ENCODE measurements at places on chromosomes 13 and 19.

DNA sequence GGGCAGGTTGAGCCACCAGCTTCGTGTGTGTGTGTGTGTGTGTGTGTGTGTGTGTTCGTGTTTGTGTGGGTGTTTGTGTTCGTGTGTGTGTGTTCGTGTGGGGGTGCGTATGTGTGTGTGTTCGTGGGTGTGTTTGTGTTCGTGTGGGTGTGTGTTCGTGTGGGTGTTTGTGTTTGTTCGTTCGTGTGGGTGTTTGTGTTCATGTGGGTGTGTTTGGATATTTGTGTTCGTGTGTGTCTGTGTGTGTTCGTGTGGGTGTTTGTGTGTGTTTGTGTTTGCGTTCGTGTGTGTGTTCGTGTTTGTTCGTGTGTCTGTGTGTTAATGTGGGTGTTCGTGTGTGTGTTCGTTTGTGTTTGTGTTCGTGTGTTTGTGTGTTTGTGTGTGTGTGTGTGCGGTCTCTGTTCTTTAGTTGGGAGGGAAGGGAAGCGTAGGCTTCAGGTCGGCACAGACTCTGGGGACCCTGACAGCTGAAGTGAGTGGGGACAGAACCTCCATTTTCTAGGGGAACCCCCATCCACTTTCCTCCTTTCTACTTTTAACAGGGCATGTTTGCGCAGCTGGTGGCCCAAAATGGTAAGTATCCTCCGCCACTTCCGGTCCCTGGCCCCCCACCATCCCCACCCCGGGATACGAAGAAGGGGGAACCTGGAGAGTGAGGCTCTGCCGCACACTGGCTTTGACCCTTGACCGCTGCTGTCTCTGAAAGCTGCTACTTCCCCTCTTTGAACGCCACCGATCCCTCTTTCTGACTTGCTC is 1.6 kb downstream of the TNFSF9 start:
- no peak for DNase-seq

GRCh38 chr19:6577476-6578125 is 13.3 kb downstream of the CD70 start:
- DNase-seq, result peak; percentile 7

DNA sequence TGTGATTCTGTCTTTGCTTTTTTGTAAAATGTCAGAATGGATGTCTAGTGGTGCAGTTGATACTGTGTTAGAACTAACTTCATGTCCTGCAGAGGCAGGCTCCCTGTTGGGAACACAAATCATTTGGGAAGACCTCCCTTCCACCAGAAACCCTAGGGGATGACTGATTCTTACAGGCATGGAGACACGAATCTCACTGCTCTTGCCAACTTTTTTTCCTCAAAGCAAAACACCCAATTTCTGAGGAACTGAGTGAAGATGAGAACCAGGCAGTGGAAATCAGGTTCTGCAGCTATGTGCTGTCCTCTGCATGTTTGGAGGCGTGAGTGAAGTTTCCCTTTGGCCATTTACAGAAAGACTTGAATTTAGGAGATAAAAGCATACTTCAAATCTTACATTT is 87.5 kb upstream of the CSNK1A1L start:
- DNase-seq, result peak; percentile 41

DNA sequence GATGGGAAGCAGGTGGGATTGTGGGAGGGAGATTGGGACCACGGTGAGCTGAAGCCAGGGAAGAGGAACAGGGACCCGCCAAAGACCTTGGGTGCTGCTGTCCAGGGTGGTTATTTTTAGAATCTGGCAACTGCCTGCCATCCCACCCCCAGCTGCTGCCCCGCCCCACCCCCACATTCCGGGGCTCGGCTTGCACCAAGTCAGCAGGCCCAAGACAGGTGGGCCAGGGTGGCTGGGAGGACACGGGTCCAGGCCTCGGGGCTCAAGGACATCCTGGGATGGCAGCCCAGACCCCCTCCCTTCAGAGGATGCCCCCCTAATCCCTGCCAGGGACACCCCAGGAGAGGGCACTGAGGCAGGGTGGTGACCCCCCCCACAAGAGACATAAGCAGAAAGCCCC is 827 bp downstream of the CKM start:
- DNase-seq, result no peak

- no peak for DNase-seq
These were observed 1891.6 kb upstream of the PCDH20 start for GRCh38 chr13:63307228-63307627.

DNA sequence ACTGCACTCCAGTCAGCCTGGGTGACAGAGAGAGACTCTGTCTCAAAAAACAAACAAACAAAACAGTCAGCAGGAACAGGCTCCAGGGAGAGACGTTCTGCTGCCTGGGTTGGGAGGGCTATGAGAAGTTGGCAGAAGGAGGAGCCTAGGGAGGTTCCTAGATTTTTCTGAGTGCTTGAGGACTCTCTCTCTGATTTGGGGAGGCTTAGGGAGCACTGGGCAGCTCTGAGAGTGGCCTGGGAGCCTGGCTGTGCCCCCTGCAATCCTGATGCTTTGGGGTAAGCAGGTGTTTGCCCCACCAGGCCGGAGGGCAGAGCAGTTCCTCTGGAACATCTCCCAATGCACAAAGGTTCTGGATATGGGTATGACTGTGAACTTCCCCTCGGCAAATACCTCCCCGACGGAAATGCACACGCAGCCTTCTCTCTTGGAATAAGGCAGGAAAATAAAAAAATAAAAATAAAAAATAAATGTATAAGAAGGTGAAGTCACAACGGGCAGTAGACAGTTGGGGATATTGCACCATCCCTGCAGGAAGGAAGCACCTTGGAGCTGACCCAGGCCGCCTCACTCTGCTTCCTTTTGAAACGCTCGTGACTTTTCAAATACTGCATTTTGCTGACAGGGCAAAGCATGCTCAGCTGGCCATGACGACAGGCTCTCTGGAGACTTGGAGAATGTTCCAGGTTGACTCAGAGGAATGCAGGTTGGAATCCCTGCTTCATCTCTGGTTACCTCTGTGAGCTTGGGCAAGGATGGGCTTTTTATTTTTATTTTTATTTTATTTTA is 26.5 kb upstream of the HOMER3 start:
- peak; percentile 52 for DNase-seq

- no peak for DNase-seq
These were observed 5.0 kb downstream of the SIGLEC9 start for GRCh38 chr19:51129716-51130115.

GRCh38 chr13:107716741-107717140 is 498.6 kb downstream of the LIG4 start:
- no peak for DNase-seq

DNA sequence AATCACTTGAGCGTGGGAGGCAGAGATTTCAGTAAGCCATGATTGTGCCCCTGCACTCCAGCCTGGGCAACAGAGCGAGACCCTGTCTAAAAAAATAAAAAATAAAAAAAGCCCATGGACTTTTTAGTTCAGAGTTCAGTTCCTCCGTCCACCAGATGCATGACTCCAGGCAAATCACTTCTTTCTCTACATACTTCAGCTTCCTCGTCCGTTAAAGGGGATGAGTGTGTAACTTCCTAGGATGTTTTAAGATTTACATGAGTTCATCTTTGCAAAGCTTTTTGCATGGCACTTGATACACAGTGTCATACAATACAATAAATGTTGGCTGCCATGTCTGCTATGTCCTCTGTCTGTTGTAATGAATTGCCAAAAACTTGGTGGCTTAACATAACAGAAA is 10.0 kb upstream of the FFAR2 start:
- no peak for DNase-seq

- DNase-seq, result peak; percentile 20
These were observed 815 bp downstream of the MAP3K10 start for GRCh38 chr19:40191836-40192646.

DNA sequence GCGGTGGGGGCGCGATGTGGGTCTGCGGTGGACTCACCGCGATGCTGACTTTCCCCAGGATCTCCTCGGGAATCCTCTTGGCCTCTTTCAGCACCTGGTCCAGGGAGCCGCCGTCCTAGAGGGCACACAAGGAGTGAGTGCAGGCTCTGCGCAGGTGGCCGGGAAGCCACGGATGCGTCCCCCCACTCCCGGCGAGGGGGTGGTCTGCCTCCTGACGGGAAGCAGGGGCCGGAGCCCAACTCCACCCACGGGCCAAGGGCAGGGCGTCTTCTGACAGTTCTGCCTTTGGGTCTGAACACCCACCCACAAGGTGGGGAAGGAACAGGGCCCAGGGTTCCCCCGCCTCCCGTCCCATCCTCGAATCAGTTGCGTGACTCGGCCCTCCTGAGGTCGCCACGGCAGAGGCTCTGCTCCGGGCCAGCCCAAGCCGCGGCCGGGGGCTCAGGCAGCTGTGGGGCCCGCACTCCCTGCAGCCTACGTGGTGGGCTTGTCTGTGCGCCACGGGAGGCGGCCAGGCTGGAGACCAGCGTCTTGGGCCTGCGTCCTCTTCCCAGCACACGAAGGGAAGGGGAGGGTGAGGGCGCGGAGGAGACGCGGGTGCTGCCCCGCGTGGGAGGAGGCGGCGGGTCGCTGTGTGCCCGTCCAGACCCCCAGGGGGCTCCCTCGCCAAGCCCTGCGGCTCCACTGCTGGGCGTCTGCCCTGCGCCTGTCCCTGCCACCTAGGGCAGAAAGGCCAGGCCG is 21.4 kb downstream of the MAP2K2 start:
- no peak for DNase-seq

GRCh38 chr19:47467914-47468313 is 3.8 kb downstream of the SLC8A2 start:
- DNase-seq, result no peak

DNA sequence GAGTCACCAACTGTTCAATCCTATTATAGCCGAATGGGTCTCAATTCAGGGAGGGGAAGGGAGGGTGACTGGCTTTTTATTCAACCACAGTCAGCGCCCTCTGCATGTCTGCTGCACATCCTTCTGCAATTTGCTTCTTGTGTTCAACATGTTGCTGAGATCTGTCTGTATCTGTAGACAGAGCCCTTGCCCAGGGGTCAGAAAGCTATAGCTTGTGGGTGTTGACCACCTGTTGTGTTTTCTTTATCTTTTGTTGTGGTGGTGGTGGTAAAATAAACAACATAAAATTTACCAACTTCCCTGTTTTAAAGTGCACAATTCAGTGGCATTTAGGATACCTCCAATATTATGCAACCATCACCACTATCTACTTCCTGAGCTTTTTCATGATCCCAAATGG is 12.2 kb downstream of the PPP1R12C start:
- DNase-seq, result no peak

DNA sequence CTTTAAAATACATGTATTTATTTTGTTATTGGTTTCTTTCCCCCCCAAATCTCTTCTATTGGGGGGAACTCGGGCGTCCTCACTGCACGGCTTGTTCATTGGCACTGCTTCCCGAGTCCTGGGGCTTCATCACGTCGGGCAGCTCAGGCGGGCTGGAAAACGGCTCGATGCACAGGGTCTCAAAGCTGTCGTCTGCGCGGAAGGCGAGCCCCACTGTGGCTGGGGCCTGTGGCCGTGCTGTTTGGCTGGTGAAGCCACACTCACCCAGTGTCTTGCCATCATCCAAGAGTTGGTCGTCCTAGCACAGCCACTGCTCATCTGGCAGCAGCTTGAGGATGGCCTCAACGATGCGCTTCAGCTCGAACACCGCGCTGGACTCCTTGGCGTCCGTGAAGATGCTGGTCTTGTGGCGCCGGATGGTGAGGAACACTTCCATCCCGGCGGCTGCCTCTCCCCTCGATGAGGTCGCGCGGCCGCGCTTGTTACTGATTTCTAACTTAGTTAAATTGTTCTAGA is 6.0 kb upstream of the ATP8A2 start:
- DNase-seq, result no peak

DNA sequence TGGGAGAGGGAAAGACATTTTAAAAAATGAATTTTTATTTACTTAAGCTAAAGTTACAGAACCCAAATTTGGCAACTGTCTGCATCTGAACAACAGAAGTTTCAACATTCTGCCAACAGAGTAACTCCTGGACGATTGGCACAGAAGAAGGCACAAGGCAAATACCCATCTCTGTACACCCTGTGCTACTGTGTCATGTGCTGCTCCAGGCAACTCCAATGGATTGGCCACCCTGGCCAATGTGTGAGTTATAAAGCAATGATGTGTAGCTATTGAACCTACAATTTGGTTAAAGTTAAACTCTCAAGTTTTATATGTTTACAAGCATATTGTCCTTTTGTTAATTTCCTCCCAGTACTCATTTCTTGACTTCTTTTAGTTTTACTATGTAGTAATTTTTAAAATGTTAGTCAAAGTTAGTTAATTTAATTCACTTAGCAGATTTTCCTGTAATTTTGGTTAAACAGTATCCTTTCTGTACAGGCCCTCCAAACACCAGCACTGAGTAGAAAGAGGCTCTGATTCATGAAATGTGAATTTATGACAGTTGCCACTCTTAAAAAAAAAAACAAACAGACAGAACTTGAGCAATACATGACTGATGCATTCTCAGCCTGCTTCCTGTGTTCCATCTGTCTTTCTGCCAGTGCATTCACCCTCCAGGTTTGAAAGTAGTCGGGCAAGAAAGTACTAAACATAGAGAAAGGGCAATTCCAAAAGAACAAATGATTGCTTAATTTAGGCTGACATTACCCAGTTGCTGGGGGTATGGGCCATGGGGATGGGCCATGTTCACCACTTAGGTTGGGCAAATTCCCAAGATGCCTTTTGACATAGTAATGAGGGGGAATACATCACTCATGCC is 5.9 kb downstream of the STARD13 start:
- peak; percentile 76 for DNase-seq

- DNase-seq, result no peak
These were observed 41.8 kb downstream of the EFNB2 start for GRCh38 chr13:106493533-106494220.

DNA sequence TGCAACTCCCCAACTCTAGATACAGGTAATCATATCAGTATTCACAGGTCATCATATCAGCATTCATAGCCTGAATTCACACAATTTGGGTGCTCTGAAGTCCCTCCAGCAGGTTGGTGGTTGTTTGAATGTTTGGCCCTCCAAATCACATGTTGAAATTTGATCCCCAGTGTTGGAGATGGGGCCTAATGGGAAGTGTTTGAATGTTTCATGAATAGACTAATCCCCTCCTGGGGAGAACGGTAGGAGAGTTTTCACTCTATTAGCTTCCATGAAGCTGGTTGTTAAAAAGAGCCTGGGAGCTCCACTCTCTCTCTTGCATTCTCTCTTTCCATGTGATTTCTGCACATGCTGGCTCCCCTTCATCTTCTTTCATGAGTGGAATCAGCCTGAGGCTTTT is 288.6 kb upstream of the PCDH9 start:
- DNase-seq, result no peak
